Lung (tissue), 17 donors: ENCODE measurements at places on chromosomes 4 and X. TPM values are rescaled to one million over a fixed set of nuclear protein-coding genes. Genes with fewer than 3 reads are reported as not detected.

DNA sequence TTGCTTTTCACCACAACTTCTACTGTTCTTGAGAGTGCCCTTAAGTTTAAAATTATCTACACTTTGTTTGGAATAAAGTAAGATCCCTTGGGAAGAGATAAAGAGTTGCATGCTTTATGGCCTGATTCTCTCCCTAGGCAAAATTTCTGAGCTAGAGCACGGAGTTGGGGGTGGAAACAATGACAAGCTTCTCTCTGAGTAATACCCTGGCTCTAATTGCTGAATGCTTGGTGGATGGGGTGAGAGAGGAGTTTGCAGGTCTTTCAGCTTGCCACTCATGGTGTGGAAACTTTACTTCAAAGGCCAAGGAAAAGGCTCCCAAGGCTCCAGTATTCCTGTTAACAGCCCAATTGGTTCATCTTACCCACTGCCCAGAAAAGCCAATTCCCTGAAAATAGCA lies 26.1 kb upstream of the PRDM8 start:
- H3K4me1 ChIP-seq = no peaks in the 10 kb centered on the region
- no peak overlapping the region for H3K27ac ChIP-seq
- no peak for DNase-seq
- H3K27me3 ChIP-seq = peaks cover 3% of the 10 kb centered on the region
- no peaks in the 10 kb centered on the region for H3K36me3 ChIP-seq

The RRH gene
- not detected for total RNA-seq

The CACNA1F gene
- 0.43 TPM for total RNA-seq

The ARR3 gene
- not detected for total RNA-seq

- H3K4me1 ChIP-seq = no peaks in the 10 kb centered on the region
- DNase-seq = no peak
- no peak overlapping the region for H3K4me3 ChIP-seq
Observed at GRCh38 chr4:84737656-84738055, 154.7 kb downstream of the CDS1 start.

- peak overlapping the region; percentile 59 for H3K27ac ChIP-seq
- H3K36me3 ChIP-seq = no peaks in the 10 kb centered on the region
- H3K4me3 ChIP-seq = peak overlapping the region; percentile 21
Observed at GRCh38 chrX:45769761-45770582, 569.3 kb upstream of the DIPK2B start.
